ENCODE measurements at places on chromosomes 3 and 15.

DNA sequence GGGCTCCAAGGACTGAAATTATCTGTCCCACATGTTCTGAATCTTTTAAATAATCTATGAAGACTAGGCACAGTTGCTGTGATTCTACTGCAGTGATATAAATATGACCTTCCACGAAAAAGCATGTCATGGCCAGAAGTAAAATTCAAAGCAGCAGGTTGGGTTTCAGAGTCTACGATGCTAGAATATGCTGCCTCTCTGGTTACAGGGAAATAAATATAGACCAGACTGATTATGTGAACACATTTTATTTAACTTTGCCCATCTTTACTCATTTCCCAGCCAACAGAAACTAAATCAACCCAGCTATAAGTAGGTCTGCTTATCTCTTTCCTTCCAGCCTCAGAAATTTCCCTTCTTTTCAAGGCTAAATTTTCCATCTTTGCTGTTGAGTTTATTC, 19.9 kb upstream of the TM6SF1 start:
- DNase-seq: no peak

DNA sequence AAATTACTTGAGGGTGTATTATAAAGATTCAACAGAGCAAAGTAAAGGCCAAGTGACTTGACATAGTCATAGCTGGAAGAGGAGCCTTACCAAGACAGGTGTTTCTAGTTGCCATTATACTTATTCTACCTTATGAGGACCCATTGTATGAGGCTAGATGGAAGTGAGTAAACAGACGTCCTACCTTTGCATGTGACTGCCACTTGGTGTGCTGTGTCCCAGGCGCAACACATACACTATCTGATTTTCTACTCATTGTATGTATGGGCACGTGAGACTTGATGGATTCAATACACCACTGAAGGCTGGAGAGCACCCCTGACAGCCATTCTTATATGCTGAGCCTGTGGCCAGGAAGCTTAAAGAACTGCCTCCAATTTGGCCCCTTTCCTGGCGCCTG, 40.5 kb downstream of the BOC start:
- no peak for DNase-seq

- no peak for DNase-seq
Measured at GRCh38 chr3:9727743-9728142, 3.8 kb upstream of the BRPF1 start.

- DNase-seq: no peak
Measured at GRCh38 chr15:79008659-79009058, 63.8 kb upstream of the CTSH start.

DNA sequence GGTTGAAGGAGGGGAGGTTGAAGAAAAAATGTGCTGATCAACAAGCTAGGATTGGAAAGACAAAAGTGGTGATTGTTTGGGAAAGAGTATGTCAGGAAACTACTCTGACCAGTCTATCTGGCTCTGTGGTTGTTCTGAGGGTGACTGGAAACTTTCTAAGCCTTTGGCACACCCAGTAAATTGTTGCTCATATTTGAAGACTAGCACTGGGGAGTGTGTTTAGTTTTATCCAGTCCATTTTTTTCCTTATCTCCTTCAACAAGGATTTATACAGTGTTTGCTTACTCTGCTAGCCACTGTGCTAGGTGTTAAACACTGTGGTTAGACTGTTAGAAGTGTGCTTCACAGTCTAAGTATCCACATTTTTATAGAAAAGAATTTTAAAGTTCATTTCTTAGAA, 28.8 kb downstream of the PPM1L start:
- DNase-seq: no peak

DNA sequence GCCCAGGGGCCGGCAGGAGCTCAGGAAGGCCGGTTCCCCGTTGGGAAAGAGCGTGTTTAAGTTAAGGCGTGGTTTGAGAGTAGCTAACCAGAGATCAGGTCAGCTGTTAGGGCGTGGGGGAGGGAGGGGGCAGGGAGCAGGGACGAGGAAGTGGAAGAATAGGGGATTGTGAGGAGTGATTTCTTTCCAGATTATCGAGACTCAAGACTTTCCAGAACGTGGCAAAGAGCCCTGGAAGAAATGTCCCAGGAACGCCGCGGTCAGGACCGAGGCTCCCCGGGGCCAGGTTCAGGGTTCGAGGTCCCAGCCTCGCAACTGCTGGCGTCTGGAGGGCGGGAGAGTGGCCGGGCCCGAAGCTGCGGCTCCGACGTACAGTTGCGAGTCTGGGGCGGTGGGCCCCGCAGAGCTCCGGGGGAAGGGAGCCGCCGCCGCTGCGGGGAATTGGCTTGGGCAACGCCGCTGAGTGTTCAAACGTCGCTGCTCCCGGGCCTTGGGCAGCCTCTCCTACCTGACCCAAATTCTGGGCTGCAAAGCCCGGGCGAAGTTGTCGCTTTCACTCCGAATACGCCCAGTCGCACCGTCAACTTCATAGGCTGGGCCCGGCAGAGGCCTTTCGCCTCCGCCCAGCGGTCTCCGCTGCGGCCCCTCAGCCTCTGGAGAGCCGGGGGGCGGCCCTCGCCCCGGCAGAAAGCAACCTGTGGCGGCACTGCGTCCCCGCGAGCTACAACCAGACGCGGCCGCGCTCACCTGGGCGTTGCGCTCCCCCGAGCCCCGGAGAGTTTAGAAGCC, 9.5 kb downstream of the ISL2 start:
- no peak for DNase-seq

DNA sequence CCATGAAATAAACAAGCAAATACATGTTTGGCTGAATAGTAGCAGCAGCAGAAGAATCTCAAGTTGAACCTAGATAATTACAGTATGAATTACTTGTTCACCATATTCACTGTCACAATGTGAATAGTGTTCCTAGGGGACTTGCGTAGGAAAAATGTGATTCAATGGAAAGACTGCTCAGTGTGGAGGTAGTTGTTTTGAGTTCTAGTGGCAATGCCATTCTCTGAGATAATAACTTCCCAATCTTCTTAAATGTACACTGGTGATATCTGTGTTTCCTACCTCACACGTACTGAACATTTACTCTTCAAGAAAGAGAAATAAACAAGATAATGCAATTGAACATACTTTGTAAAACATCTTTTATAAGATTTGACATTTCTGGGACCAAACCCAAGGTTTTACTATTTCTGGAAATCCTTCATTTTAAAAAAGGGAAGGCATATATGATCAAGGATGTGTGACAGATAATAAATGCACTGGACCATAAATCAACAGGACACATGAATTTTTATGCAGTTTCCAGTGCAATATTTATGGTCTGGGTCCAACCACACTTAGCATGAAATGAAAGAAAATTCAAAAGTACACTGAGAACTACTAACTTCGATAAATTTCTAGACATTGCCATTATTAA, 598.3 kb upstream of the ZNF385D start:
- DNase-seq: no peak

DNA sequence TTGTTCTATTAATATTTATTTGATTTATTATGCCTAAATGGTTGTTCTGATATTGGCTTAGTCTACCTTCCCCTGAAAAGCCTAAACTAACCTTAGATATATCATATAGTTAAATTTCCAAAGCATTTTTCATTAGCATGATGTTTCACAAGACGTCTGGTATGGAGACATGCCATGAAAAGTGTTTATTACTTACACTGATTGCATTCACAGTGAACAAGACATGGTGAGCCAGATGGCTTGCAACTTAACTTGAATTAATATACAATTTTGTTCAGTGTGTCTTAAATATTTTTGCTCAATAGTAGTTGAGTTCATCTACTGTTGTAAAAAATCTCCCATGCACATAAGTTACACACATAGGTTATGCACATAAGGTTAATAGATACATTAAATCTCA, 758.4 kb downstream of the NSUN3 start:
- no peak for DNase-seq

DNA sequence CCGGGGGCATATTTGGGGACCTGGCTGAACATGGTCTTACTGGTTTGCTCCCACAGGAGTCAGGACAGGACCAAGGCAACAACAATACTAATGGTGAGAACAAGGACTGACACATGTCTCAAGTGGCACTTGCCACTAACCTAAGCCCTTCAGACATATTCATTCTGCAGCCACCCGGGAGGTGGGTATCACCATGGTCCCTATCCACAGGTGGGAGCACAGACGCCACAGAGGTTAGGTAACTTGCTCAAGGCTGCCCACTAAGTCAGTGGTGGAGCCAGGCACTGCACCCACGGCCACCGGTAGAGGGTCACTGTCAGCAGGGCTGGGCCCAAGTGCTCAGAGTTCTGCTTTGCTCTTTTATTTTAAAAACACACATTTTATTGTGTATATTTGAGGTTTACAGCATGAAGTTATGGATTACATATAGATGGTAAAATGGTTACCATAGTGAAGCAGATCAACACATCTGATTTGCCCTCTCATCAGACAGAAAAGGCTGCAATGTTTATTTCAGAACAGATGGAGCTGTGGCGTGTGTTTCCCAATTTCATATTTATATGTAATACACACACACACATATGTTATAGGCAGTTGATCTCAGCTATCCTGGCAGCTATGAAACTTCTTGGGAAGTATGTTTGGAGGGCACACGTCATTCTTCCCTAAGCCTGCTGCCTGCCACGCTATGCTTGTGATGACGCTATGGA, 30.0 kb upstream of the SLC41A3 start:
- no peak for DNase-seq

DNA sequence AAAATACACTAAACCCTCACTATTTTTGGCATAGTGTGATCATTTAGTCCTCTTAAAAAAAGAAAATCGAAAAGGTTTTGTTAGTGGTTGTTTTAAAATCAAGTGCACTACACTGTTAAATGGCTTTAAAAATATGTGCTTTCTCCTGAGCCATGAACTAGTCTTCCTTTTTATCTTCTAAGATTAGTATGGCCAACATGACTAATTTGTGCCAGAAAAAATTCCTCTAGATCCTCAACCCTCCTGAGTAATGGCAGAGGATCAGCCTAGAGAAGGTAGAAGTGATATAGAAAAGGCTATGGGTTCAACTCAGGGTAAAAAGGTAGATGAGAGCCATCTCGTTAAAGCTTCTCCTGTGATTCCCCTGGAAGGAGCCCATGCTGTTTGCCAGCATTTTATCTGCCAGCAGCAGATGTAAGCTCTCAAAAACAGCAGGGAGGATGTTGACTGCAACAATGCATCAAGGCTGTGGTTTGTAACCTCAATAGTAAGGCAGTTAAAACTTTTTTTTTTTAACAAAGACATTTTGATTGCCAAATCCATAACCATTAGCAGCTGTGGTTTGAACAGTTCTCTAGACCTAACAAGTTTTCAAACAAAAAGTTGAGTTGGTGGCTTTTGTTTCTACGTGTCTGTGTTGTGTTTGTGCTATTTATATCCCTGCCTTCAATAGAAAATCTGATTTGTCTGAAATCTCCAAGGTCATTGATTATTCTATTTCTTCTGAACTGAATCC, 30.2 kb upstream of the ZNF609 start:
- no peak for DNase-seq

DNA sequence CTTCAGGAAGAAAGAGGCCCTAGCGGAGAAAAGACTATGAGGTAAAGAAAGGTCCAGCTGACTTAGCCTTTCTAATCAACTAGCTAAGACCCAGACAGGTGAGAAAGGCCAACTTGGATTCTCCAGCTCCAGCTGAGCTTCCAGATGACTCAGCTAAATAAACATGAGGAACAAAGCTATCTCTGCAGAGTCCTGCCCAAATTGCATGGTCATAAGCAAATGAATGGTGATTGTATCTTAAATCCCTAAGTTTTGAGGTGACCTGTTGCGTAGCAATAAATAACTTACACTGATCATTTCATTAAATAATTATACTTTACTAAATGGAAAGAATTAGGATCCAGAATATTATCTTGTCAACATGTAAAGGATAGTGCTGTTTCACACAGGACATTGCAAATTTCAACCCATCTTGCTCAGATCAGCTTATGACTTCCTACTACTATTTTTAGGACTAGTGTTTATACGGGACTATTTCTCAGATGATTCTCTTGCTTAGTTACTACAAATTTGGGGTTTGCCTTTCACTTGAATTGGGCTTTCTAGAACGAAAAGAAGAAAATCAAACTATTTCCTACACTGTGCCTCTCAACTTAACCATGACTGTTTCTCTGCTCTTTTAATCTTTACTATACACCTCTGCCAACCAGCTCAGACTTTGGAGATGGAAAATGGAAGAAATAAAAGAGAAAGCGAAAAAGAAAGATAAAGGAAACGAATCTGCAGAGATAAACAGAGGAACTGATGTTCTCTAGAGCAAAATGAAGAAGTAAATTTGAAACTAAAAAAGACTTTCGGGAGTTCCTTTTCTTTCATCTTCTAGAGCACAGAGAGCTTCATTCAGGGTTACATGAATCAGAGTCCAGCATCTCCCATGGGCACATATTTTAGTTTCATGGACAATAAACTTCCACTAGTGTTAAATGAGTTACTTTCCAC, 6.6 kb upstream of the ADGRG7 start:
- no peak for DNase-seq

DNA sequence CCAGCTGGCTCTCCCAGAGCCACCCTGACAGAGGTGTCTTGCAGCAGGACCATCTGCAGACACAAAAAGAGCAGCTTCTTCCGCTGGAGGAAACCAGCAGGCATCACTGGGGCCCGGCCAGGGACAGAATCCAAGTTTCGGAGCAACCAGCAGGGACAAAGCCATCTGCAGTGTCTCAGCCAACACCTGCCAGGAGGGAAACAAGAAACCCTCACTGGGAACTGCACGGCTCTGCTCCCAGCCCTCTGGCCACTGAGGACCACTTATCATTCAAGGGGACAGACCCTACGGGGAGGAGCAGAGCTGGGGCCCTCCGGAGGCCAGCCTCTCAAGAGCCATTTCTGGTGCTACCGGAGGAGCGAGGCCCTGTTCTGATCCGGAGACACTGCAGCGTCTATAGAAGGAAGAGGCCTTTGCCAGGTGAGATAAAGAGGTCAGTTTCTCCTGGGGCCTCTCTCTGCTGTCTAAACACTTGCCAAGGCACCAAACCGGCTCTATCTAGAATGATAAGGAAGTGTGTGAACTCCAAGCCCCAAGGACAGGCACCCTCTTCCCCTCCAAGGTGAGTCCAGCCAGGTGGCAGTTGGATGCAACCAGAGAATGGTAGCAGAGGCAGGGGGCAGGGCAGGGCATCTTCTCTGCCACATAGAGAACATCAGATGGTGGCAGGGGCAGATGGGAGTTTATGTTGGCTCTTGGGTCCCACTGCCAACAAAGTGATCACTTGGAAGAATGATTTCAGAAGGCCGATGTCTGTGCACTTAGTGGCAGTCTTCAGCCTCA, 89.0 kb downstream of the CHSY1 start:
- no peak for DNase-seq

DNA sequence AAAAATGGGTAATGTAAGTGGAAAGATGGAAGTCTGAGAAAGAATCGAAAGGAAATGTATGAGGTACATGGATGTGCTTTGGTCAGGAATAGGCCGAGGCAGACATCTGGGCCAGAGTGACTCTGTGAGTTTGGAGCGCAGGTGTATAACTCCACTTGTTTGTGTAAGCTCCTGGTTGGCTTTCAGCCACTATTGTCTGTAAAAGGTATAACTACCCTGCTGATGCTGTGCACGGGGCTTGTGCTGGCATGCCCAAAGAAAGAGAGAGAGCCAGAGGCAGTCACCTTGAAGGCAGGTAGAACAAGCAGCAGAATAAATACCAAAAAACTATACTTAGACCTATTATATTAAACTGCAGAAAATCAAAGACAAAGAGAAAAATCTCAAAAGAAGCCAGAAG, 32.7 kb upstream of the CD96 start:
- no peak for DNase-seq

- no peak for DNase-seq
Measured at GRCh38 chr3:25510797-25511196, 82.7 kb downstream of the RARB start.

GRCh38 chr3:174197416-174197815, 661.7 kb upstream of the NAALADL2 start:
- no peak for DNase-seq
